EH (cell line): ENCODE measurements at places on chromosomes 16 and 17.

DNA sequence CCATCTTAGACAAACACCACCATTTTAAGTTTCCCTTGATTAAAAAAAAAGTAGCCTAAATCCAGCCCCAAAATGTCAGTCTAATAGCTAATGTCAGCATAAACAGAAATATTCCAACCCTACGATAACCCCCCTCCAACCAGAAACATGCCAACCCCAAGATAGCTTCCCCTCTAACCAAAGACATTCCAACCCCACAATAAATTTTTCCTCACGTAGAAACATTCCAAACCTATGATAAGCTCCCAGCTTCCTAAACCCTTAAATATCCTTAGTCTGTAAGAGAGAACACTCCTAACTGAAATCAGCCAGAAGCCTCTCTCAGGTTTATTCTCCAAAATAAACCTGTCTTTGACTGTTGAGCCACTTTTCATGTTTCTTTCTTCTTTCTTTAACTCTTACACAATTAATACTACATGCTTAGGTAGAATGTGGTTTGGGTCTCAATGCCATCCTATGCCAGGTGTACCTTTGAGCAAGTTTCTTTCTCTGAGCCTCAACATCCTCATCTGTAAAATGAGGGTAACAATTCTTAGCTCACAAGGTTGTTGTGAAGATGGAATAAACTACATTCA is 10.5 kb upstream of the KRT38 start:
- DNase-seq, result peak; percentile 93

DNA sequence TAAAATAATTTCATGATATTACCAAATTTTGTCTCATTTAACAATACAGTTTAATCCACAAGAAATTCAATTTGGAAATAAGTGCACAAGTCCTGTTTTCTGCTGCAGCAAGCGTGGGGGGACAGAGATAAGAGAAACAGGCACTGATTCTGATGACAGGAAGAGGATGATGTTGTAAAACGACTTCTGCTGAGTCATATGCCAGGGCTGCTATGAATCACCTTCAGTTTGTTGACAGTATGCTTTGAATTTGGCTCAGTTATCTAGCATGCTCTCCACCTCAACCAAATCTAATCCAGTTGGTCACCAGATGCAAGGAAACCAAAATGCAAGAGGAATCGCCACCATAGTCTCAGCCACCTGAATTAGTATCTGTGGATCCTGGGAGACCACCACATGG is 244.1 kb upstream of the MON1B start:
- peak; percentile 3 for DNase-seq

DNA sequence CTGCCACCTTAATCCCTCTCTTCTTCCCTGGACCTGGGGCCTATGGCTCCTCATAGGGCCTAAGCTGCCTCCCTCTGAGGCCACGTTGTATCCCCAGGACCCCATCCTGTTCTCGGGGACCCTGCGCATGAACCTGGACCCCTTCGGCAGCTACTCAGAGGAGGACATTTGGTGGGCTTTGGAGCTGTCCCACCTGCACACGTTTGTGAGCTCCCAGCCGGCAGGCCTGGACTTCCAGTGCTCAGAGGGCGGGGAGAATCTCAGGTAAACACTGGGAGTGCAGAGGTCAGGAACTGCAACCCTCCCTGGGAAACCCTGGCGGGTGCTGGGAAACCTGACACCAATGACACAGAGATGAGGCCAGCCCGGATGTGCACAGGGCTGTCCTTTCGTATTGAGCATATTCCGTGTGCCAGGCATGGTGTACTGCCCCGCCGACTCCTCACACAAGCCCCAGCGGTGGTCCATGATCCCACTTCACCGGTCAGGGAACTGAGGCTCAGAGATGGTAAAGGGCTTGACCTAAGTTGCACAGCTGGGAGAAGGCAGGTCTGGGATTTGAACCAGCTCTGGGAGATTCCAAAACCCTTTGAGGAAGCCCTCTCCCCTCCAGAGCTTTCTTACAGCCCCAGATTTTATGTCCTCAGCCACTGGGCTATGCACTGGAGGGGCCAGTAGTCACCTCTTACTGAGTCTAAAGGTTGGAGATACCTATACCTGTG is 22.9 kb downstream of the ANKRD40 start:
- no peak for DNase-seq

DNA sequence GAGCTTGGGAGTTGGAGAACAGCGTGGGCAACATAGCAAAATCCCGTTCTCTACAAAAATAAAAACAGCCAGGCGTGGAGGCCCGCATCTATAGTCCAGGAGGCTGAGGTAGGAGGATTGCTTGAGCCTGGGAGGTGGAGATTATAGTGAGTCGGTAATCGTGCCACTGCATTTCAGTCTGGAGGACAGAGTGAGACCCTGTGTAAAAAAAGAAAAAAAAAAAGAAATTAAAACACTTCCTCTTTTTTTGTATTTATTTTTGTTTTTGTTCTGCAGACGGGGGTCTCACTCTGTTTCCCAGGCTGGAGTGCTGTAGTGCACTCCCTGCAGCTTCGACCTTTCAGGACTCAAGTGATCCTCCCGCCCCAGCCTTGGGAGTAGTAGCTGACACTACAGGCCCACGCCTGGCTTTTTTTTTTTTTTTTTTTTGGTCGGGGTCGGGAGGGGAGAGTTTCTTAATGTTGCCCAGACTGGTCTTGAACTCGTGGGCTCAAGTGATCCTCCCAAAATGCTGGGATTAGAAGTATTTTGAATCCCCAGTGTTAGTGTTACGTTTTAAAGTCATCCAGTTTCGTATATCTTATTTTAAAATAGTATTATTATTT is 1.5 kb downstream of the IST1 start:
- DNase-seq, result no peak

GRCh38 chr16:78269256-78269655 is 169.8 kb downstream of the WWOX start:
- DNase-seq, result no peak

DNA sequence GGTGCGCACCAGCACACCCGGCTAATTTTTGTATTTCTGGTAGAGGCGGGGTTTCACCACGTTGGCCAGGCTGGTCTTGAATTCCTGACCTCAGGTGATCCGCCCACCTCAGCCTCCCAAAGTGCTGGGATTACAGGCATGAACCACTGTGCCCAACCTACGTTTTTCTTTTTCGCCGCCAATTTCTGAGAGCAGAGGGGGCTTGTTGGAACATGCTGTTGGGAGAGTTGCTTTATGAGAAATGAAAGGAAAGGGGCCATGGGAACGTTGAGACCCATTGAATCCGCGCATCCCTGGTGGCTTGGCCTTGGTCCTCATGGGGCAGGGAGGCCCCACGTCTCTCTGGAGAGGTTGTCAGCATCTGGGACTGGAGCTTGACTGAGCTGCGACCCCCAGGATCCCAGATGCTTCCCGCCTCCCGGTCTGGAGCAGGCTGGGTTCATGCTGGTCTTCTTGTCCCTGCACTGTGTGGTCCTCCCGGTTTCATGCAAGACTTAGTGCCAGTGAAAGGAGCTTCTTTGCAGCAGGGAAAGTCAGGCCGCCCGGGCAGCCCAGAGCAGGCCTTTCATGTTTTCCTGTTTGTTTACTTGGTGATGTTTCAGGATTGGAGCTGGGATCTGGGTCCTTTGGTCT is 22.8 kb downstream of the CRISPLD2 start:
- DNase-seq, result no peak

GRCh38 chr16:73275024-73275423 is 227.1 kb upstream of the ZFHX3 start:
- DNase-seq, result no peak

DNA sequence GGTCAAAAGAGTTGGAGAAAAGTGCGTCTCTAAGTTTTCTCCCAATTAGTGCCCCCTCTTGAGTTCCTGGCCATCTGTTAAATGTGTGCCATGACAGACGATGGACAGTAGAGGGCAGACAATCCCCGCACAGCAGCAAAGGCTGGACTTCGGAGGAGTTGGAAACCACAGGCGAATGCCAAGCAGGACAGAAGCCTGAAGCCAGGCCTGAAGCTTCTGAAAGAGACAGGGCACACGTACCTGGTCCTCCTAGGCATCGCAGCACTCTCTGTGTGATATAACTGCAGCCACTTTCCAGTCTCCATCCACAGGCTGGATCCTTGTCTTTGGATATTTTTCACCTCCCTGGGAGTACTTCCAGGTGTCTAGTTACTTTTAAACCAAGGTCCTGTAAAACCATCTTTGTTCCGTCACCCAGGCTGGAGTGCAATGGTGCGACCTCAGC is 14.5 kb downstream of the C17orf100 start:
- peak; percentile 82 for DNase-seq

GRCh38 chr17:79890706-79891105 is 51.5 kb upstream of the CBX4 start:
- no peak for DNase-seq

DNA sequence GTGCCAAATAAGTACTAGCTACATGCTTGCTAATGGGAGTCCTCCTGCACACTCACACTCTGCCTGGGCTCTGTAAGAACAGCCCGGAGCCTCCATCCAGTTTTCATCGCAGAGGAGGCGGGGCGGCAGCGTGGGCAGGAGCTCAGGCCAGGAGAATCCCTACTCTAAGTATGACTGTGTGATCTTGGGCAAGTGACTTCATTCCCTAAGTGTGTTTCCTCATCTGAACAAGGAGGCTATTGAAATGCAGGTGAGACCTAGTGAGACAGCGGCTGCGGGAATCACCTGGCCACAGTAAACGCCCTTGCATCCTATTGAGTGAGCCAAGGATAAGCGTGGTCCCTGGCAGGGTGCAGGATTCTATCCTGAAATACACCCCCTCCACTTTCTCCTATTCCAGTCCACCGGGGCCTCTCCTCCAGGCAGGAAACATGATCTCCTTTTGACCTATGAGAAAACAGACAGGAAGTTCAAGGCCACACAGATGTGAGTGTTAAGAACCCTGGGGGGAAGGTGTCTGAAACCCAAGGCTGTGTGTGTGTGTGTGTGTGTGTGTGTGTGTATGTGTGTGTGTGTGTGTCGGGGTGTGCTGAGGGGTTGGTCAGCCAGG is 5.2 kb upstream of the RAI1 start:
- peak; percentile 43 for DNase-seq

- no peak for DNase-seq
These were observed 26.2 kb downstream of the C16orf78 start for GRCh38 chr16:49399594-49400364.

DNA sequence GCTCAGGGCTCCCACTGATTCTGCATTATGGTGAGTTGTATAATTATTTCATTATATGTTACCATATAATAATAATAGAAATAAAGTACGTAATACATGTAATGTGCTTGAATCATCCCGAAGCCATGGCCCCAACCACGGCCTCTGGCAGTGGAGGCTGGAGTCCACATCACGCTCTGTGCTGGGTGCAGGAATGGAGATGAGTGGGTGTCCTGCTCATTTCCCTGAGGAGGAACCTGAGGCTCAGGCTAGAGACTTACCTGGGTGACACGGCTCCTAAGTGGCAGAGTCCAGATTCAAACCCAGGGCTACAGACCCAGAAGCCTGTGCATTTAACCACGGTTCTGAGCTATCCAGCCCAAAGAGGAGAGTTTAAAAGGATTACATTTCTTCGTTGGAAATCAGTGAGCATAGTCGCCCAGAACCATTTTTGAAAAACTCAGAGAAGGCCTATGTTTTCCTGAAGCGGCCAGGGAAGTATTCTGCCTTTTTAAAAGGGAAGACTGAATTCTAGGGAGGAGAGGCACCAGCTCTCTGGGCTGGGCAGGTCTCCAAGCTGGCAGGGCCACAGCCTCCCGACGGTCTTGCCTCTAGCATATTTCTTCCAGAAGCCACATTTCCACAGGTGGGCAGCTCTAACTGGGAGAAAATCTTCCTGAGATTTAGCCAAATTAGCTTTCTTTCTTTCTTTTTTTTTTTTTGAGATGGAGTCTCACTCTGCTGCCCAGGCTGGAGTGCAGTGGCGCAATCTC is 6.7 kb downstream of the IL4R start:
- DNase-seq, result no peak

GRCh38 chr16:27772093-27772825 is 222.3 kb downstream of the KATNIP start:
- no peak for DNase-seq
